ENCODE measurements at places on chromosomes 2 and 18.
A peak's percentile ranks its signal among the peaks of the same experiment; 100 is the strongest.

DNA sequence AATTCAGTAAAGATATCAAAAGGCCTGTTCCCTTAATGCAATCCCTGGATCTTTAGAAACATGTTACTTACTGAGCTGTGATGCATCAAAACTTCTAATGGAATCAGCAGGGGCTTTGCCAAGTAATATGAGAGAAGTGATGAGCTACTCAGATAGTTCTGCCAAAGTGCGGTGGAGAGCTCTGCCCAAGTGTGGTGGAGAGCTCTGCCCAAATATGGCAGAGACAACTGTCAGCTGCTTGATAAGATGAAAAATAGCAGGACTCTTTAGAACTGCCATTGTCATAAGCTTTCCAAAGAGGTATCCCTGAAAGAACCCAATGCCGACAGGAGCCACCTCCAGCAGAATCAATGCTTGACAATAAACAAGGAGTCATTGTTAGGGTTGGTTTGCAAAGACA, 167.9 kb upstream of the SLC39A10 start:
- no peak for DNase-seq

DNA sequence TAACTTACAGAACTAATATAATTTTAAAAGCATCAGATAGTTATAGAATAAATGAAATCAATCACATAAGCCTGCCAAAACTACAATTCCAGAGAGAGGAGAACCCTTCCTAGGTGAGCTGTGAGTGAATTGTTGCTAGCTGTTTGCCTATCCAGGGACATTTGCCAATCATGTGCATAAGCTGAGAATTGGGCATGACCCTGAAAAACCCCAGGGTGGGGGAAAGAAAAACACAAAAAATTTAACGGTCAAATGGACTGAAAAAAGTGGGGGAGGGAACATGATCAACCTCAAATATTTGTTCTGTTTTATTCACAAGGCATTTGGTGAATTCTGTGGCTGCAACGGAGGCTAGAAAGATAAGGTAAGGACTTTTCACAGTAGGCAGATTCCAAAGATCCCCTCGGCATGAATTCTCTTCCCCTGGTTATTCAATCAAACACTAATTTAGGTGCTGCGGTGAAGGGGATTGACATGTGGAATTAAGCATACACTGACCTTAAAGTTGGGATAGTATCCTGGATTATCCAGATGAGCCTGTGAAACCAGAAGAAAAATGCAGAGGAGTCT, 203.9 kb upstream of the RGPD4 start:
- no peak for DNase-seq

DNA sequence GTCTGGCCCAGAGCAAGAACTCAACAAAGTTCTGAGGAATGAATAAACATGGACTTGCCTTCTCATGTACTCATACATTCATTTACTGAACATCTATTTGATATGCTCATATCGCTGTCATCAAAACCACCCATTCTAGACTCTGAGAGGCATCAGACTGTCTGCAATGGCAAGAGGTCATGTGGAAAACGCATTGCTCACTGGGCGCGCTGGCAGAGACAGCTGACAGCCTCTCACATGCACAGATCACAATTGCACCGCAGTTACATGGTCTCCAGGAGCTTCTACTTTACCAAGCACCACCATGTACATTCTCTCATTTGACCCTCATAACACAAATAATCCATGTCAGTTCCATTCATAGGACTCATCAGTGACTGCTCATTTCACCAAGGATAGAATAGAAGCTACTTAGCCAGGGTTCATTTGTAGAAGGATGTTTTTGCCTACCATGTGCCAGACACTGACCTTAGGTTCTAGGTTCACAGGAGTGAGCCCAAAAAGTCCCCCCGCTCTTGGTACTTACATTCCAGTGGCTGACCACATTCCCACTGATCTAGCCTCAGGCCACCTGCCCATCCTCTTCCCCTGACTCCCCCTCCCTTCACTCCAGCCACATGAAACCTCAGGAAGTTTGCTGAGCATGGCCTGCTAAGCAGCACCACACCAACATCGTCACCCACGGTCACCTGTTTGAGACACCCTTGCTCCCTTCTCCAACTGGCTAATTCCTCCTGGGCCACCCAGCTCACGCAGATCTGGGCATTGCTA, 6.1 kb downstream of the FAM124B start:
- DNase-seq, result no peak

DNA sequence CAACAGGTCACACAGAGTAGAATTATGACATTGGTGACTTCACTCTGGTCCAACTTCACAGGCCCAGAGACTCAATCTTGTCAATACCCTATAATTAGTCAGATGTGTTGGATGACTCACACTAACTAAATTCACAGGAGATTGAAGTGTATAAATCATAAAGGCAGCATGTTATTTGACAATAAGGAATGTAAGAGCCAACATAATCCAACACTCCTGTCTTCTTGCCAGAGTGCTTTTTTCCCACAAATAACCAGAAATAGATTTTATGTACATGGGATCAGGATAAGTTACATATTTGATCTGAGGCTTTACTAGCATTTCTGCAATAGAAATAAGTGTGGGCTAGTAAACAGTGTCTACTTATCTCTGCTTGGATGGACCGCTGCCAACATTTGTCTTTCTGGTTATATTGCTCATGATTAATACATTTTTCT, 42.2 kb upstream of the ZSWIM2 start:
- DNase-seq, result no peak

DNA sequence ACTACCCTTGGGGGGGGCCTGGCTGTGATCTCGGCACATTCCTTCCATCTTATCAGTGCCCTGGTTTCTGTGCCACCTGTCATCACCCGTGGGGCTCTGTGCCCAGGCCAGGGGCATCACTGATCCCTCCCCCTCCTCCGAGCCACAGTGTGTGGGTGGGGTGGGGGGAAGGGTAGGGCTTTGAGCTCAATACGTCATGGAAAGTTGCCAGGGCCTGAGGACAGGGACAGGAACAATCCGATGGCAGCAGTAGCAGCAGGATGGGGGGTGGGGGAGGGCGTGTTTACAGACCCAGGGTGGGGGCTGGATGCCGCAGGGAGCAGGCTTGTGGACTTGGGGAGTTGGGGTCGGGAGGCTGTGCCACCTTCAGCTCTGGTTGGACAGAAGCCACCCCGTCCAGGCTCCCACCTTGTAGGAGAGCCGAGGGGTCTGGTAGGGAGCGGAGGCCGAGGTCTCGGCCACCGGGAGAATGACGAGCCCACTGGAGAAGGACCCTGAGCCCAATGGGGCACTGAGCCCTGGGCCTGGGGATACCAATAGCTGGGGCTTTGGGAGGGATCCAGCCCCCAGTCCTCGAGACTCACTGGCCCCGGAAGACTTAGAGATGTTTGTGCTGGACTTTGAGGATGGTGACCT, 3.5 kb downstream of the SLC4A3 start:
- DNase-seq, result no peak

DNA sequence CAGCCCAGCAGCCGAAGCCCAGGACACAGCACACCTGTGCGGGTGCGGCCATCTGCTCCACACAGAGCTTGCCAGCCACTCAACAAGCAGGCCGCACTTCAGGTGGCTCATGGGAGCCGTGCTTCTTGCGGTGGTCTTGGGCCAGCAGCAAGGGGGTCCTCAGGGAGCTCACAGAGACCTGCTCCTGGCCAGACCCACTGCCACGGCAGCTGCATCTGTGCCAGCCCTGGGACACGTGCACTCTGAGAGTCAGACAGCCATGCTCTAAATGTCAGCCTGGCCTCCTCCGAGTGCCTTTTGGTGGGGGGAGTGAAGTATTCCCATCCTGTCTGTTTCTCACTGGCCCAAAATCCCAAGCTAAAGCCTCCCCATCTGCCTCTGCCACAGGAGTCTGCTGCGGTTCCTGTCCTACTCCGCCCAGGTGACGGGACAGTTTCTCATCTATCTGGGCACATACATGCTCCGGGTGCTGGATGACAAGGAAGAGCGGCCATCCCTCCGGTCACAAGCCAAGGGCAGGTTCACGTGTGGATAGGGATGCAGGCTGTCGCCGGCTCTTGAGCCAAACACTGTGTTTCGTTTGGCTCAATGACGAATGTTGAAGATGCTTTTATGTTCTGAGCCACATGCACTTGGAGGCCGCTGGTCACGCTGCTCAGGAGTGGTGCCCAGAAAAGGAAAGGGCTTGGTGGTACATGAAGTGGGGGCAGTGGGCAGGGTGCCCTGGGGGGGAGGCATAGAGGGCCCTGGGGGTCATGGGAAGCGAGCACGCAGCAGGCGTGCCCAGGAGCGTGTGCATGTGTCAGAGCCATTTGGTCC, 22.8 kb downstream of the CIDEA start:
- DNase-seq, result no peak

GRCh38 chr2:128420776-128421175, 102.1 kb upstream of the HS6ST1 start:
- no peak for DNase-seq

- no peak for DNase-seq
Observed at GRCh38 chr2:57542081-57542480, 504.5 kb upstream of the VRK2 start.

DNA sequence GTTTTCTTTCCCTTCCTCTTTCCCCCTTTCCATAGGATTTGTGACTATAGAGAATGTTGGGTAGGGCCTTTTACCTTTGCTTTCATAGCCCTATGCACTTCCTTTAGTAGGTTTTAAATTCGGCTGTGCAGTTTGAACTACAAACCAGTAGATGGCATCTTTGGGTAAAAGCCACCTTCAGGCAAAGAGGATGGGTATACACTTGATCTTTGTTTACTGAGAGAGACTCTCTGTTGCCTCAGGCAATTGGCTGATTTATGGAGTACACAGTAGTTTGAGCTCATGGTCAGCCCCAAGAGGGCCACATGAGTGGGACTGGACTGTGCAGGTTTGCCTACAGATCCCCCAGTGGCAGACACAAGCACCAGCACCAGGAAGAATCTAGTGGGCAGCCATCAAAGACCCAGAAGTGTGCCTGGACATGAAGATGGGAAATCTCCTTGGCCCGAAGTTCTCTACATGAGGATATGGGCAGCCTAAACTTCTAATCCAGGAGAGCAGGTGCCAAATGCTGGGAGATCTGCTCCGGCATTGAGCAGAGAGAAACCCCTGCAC, 1304.3 kb upstream of the DDX18 start:
- DNase-seq, result peak; percentile 21

GRCh38 chr2:31324016-31324633, 90.2 kb downstream of the EHD3 start:
- DNase-seq, result no peak

GRCh38 chr2:19664646-19665045, 237.1 kb downstream of the TTC32 start:
- DNase-seq, result no peak

DNA sequence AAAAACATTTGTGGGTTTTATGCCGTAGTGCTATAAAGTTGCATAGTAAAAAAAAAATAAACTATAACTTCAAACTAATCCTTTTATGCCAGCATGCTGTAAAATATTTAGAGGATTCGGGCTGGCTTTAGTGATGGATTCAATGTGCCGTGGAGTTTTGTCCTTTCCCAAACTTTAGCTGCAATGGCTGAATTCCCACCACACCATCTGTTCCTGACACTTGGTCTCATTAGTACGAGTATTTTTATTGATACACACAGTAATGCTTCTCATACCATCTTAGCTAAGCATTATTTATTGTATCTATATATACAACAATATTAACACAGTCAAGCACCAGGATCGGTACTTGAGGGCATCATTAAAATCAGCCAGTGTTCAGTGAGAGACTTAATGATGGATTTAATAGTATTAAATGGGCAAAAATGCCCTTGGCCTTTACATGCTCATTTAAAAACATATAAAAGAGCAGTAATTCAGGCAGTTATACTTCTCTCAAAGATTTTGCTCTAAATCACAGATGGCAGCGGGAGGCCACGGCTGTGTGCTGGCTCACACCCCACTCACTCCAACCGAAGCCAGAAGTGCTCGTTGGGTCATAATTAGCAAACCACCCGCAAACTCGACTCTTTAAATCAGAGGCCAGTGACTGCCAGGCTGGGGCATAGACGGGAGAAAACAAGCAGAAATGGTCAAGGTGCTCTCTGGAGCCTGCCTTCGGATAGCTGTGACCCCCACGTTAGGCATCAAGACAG, 297.0 kb upstream of the REV1 start:
- no peak for DNase-seq

GRCh38 chr2:232410238-232410900, 3.7 kb downstream of the ALPG start:
- DNase-seq, result no peak

- no peak for DNase-seq
Observed at GRCh38 chr2:215921895-215922294, 91.5 kb downstream of the MREG start.

DNA sequence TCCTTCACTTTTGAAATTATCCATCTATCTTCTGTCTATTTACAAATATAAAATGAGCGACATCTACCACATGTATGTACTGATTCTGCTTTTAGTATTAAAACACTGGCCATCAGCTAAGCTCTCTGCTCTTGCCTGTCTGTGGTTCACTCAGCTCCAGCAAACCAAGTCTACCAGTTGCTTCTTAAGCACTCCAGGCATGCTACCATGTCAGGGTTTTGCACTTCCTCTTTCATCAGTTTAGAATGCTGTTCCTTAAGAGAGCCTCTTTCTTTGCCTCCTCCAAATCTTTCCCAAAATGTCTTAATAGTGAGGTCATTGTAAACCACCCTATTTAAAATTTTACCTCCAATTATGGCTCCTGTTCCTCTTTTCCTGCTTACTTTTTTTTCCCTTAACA, 59.5 kb downstream of the SCN3A start:
- no peak for DNase-seq

- no peak for DNase-seq
Observed at GRCh38 chr2:130720528-130720927, 8.3 kb upstream of the GPR148 start.

DNA sequence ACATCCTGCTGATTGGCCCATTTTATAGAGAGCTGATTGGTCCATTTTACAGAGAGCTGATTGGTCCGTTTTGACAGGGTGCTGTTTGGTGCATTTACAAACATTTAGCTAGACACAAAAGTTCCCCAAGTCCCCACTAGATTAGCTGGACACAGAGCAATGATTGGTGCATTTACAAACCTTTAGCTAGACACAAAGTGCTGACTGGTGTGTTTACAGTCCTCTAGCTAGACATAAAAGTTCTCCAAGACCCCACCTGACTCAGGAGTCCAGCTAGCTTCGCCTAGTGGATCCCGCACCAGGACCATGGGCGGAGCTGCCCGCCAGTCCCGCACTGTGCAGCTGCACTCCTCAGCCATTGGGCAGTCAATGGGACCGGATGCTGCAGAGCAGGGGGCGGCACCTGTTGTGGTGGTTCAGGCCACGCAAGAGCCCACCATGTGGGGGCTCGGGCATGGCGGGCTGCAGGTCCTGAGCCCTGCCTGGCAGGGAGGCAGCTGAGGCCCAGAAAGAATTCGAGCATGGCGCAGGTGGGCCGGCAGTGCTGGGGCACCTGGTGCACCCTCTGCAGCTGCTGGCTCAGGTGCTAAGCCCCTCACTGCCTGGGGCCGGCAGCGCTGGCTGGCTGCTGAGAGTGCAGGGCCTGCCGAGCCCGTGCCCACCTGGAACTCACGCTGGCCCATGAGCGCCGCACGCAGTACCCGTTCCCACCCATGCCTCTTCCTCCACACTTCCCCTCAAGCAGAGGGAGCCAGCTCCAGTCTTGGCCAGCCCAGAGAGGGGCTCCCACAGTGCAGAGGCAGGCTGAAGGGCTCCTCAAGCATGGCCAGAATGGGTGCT, 713.2 kb upstream of the GYPC start:
- no peak for DNase-seq

GRCh38 chr18:73976433-73976832, 171.2 kb downstream of the FBXO15 start:
- no peak for DNase-seq

- DNase-seq, result no peak
Observed at GRCh38 chr2:150609831-150610582, 122.5 kb upstream of the RND3 start.

GRCh38 chr2:55097461-55098410, 47.5 kb upstream of the RTN4 start:
- DNase-seq, result no peak
